Stimulated activated CD4-positive, alpha-beta T cell treated with anti-CD3 and anti-CD28 coated beads, Interleukin-1b, Interleukin-23, amount 100 ng/mL, for 4 hours (primary cell): ENCODE measurements at places on chromosomes 3 and 15.

- no peak for DNase-seq
These were observed 480.9 kb downstream of the ROBO1 start for GRCh38 chr3:79286882-79287281.

DNA sequence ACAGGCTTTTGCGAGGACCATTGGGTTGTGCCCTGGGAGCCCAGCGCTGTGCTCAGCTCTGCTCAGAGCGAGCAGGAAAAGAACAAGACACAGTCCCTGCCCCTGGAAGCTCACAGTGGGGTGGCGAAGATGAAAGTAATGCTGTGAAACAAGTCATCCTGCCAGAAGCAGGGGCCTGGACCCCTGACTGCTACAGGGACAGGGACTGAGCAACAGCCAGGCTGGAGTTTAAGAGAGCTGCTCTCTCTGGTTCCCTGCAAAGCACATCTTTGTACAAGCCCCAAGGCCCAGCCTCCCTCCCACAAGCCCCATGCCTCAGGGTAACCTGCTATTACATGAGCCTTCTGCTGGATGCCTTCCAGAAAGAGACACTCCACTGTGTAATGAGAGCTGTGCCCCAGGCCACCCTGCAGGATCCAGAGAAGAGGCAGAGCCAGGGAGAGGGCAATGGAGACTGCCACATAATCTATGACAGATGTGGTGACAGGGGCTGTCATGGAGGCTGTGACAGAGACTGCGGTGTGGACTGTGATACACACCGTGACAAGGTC, 7.1 kb upstream of the HCN4 start:
- DNase-seq = no peak

DNA sequence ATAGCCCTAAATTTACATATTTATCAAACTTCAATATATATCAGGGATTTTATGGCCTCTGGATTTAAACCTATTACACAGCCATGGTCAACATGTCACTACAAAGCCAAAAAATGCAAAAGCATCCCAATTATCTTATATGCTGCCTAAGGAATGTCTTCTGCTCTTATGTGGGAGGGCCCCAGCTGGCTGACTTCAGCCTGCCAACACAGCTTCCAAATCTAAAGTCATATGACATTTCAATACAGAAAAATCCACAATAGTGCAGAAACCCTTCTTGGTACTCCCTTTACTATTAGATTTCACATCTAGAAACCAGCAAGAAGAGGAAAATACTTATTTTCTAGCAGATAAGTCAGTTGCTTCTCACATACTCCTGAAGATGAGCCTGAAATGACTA, 6.4 kb downstream of the PFN2 start:
- DNase-seq = no peak

DNA sequence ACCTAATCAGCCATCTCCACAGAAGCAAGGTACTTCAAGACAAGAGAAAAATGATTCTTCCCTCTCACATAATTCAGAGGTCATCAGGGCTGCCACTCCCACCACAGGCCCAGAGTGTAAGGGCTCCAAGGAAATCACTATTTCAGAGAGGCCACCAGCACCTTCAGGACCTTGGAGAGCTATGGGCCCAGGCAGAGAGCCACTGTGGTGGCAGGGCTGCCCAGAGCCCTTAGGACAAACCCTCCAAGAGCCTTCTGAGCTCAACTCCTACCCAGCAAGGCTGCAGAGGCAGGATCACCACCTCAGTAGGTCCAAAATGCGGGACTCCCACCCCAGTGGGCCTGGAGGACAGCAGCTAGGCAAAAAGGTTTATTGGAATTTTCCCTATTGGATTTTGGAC, 17.9 kb upstream of the FAN1 start:
- DNase-seq = no peak

DNA sequence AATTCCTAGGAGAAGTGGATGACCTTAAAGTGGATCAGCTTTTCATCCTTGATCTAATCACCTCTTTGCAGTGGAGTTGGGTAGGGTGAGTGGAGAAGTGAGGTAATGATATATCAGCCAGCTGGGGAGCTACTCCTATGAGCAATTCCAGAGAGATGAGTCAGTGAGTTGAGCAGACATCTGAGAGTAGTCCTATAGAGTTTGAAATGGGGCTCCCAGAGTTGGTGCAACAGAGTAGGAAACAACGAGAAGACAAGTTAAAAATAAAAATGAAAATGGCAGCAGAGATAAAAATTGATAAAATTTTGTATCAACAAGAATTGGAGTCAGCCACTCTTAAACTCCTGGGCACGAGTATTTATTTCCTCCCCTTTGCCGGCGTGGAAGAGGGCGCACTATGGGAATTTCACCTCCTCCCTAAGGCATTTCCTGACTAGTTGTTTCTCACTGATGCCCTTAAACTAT, 150.8 kb upstream of the DPH6 start:
- no peak for DNase-seq

- DNase-seq = no peak
These were observed 474.8 kb upstream of the GBE1 start for GRCh38 chr3:82236257-82236656.

DNA sequence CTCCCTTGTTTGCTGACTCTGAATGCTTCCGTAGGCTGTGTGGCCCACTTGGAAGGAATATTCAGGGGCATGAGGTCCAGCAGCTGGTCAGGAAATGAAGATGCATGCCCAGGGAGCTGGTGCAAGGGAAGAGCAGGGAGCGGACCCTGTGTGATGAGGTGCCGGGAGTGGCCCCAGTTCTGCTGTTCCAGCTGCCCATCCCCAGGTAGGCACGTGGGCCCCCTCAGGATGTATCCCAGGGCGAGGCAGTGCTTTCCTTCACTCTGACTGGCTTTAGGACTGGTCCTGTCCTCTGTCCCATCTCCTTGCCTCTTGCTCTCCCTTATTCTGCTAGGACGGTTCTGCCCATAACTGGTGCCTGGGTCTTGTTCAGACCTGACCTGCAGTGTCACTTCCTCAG, 1.1 kb upstream of the FAM3D start:
- no peak for DNase-seq

- DNase-seq = no peak
These were observed 292.4 kb upstream of the WNT5A start for GRCh38 chr3:55779543-55779942.

GRCh38 chr3:13483286-13483685, 3.2 kb downstream of the HDAC11 start:
- DNase-seq = no peak

GRCh38 chr15:69801144-69801543, 296.6 kb downstream of the TLE3 start:
- DNase-seq = no peak

DNA sequence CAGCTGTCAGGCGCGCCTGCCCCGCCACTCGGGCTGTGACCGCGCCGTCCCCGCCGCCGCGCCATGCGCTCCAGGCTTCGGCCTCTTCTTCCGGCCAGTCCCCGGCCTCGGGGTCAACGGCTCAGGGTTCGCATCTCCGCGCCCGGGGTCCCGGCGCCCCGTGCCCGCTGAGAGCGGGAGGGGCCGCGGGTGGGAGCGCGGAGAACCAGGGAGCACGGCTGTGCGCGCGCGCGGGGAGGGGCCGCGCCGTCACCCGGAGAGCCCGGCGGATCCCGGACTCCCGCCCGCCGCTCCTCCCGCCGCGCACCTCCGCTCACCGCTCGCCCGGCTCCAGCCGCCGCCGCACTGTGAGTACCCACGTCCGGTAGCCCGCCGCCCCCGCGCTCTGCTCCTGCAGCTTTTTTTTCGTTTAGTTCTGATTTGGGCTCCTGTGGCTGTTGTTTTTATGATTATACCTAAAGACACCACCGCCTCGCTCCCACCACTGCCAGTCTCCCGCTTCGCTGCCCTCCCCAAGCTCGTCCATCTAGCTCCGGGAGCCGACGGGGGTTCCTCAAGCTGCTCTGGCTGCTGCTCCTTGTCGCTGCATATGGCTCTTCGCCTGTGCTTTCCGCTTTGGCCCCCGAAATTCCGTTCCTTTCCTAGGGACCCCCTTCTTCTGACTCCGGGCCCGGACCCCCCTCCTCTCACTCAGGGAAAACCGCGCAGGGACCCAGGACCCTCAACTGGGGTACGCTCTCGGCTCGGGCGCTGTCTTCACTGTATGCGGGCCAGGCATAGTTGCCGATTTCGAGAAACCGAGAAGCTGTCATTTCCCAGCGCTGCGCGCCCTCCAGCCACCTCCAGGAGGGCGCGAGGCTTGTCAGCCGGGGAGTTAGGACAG, 1.8 kb upstream of the SKOR1 start:
- no peak for DNase-seq

DNA sequence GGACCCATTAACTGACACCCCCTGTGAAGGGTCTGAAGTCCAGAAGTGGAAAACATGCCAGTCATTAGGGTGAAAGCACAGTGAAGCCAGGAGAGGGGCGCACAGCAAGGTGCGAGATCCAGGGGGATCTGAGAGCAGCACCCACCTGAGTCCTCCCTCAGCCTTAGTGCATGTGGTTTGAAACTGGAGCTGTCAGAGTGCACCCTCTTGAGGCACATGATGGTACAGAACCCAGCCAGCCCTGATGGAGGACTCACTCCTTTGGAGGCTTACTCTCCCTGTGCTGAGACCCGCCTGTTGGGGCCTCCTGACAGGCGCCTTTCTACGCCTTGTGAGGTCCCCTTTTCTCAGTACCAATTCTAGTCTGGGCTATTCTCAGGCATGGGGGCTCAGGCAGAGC, 77.8 kb downstream of the IL20RB start:
- DNase-seq = no peak

DNA sequence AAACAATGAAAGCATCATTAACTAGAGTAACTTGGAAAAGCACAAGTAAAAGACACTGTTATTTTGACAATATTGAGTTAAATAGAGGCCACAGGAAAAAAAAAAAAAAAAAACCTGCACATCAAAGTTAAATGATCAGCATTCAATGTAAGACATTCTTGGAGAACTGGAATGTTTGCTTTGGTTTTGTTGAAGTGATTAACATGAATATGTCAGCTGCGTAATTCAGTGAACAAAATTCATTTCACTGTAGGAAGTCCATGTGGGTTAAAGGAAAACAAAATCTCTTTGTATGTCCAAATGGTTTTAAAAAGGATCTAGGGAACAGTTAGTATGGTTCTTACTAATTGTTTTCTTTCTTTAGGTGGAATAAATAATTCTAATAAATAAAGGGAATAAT, 252.8 kb upstream of the CNTN6 start:
- no peak for DNase-seq

DNA sequence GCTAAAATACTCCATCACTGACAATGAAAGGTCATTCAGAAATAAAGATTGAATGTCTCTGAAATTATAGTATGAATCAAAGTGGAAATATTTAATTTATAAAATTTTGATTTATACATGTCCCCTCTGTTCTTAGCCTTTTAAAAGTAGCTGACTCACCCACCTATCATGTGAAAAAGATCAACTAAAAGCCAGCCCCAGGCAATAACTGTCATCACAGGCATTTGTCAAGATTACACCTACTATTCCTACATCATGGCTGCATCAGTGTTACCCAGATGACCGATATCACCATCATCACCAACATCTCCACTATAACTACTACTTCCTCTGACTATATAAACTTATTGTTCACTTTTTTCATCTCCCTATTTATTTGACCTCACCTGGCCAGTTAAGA, 14.3 kb upstream of the PIK3R4 start:
- no peak for DNase-seq

- no peak for DNase-seq
These were observed 27.3 kb upstream of the UBE2E1 start for GRCh38 chr3:23778446-23778845.

GRCh38 chr3:150110097-150110496, 139.4 kb upstream of the PFN2 start:
- DNase-seq = no peak

- DNase-seq = no peak
These were observed 32.1 kb upstream of the B3GALNT1 start for GRCh38 chr3:161137260-161137659.
